ENCODE measurements at places on chromosomes 12 and 14. TPM values are rescaled to one million over a fixed set of nuclear protein-coding genes. Genes with fewer than 3 reads are reported as not detected.

CRADD gene
- 18.7 TPM for total RNA-seq

PPP1R36 gene
- total RNA-seq = 4.6 TPM

KRT75 gene
- total RNA-seq = not detected

SERPINA10 gene
- total RNA-seq = not detected

TDP1 gene
- 18.9 TPM for total RNA-seq

GRCh38 chr12:28563936-28564335, 373.7 kb downstream of the CCDC91 start:
- no peak for DNase-seq

DNA sequence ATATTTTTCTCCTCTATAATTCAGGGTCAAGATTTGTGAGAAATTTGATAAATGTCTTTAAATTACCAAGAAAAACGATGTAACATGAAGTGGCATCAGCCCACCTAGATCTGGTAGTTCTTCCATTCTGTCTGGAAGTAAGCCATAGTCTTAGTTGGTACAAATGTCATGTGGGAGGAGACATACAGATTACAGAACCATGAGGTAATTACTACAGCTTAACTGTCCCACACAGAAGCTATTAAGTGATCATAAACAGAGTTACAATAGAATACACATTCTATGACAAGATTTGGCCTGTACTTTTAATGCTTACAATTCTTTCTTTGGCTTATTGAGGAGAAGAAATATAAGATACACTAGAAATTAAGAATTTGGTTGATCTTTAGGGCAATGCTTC, 13.7 kb upstream of the SIX1 start:
- no peak for DNase-seq

- no peak for DNase-seq
Observed at GRCh38 chr12:28611115-28611435, 420.8 kb downstream of the CCDC91 start.

DNA sequence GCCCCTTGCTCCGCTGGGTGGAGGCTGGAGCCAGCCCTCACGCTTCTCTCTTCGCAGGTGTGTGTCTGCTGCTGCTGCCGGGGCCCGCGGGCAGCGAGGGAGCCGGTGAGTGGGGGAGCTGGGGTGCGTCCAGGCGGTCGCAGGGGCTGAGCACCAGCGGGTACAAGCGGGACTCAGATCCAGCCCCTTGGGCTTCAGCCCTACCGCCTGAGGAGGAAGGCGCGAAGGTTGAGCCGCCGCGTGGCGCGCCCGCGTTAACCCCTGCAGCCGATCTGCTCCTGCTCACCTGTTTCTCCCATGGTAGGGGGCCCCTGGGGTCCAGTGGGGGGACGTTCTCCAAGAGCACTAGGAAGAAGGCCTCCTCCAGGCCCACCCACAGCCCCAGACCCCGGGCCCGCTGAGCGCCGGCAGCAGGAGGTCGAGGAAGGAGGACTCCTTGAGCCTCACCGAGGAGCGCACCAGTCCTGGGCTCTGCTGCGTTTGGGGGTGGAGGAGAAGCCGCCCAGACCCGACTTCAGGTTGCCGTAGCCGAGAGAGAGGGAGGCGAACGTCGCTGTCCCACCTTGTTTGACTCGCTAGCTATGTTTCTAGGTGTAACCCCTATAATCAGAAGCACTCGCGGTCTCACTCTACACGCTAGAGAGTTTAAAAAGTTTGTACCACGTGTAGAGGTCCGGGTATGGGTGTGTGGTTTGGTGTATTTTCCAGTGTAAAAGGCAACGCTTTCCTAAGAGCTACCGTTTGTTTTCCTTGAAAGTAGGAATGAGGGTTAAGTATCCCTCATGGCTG, 834 bp downstream of the COCH start:
- no peak for DNase-seq

DNA sequence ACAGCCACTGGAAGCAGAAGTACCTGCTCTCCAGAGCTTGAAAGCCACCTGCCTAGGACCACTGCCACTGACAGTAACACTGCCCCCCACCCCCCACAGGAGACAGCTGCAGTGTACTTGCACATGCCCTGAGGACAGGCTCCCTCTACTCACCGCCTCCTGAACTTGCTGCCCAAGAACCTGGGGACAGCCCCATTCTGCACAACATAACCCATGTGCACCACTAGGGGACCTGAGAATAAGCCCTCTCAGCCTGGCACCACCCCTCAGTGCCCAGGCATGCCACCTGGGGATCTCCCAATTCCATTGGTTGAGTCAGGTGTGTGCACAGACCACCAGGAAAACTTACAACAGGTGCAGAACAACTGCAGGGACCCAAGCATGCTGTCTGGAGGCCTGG, 67.1 kb upstream of the KIF21A start:
- no peak for DNase-seq

DNA sequence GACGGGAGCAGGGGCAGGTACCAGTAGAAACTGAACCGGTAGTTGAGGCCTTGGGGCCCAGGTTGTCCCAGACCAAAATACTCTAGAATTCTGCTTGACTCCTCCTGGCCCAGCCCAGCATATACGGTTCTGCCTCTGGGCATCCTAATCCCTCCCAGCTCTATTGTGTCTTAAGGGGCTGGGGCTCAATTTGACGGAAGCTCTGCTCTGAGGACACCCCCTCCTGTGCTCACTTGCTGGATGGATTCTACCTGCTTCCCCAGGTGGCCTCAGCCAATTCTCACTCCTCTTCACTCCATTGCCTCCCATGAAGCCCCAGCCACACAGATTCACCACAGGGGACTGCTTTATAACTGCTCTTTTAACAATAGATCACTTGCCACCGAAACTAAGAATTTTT, 219.5 kb upstream of the FKBP4 start:
- DNase-seq = no peak

- DNase-seq = no peak
Observed at GRCh38 chr12:39902821-39903220, 203.1 kb downstream of the SLC2A13 start.

DNA sequence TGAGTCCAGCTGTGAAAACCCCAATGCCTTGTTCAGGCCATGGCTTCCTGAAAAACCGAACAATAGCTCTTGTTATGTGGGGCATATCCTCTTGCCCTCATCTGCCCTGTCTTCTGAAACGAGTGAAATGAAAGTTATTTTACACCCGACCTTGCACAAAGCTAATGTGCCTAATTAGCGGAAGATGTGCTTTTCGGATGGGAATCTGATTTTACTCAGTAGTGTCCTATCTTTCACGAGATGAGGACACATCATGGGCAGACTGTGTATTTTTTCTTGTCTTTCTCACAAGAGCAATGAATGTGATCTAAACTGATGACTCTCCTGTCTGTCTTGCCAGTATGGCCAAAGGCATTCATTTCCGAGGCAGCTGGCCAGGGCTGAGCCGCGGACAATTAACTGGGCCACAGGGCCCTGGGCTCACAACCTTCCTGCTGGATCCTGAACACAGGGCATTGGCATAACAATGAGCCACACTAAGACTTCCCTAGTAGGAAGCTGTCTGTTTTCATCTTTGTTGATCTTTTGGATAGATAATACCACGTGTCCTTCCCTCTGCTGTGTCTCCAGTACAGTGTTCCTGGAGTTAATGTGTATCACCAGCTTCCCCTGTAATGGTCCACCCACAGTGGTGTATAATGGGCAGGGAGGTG, 86.0 kb upstream of the HIF1A start:
- no peak for DNase-seq

DNA sequence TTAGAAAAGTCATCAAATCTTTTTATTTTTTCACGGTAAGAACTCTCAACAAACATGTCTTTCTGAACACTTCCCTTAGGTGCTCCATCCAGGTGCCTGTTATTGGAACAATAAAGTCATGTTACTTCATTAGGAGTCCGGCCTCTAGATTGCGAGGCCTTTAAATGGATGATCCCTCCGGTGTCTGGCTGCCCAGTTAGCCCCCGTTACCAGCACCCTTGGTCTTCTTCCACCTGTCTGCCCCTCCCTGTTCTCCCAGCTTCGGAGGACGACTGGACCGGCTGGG, 593 bp upstream of the PA2G4 start:
- no peak for DNase-seq

DNA sequence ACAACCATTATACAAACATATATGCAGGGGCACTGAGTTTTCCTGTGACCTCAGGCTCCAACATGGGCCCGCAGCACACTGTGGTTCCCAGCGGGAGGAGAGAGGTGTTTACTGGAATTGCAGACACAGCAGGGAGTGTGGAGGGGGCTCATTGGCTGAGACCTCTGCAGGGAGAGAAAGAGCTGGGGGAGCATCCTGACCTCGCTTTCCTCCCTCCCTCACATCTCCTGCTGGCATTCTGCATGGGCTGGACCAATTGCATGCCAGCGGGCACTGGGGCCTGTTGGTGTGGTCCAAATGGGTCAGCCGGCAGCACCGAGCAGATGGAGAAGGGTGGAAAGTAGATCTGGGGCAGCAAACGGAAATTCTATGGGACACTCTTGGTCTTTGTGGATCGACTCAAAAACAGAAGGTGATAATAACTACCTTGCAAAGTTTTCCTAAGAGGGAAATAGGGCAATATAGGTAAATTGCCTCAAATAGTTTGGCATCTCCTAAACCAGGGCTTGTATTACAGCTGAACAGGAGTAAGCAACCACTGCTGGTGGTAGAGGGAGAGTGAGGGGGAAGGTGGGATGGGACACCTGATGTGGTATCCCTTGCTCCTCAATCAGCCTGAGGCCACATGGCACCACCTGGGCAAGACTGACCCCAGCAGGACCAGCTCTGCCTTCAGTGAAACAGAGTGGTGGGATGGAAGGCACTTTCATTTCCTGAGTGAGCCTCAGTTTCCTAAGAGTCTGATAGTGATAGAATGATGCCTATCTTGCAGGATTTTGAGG, 86.9 kb downstream of the NTF3 start:
- DNase-seq = no peak

GRCh38 chr12:109124878-109125648, 8.7 kb downstream of the ACACB start:
- no peak for DNase-seq

DNA sequence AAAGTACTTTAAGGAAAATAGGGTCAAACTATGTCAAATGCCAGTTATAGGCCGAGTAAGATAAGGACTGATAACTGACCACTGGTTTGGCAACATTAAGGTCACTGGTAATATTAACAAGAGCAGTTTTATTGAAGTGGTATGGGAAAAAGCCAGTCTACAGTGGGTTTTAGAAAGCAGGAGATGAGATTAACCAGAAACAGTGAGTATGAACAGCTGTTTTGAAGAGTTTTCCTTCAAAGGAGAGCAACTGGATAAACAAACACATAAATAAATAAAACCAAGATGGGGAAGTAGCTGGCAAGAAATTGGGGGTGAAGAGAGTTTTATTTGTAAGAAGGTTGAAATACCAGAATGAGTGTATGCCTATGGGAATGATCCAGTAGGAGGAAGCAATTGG, 30.3 kb downstream of the KITLG start:
- no peak for DNase-seq

DNA sequence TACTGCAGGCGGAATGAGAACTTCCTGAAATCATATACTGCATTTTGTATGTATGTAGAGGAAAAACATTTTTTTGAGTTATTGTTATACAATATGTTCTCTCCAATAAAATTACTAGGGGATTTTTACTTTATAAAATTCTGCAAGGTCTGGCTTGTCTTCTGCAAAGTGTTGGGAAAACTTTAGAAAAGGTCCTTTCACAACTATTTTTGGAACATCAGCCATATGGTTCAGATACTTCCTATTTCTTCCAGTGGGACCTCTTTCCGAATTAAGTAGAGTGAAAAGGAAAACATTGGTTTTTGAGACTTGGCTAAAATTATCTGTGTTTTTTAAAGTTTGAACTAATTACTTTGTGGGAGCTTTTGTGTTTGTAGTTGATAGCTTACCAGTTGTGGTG, 52.7 kb downstream of the DAAM1 start:
- DNase-seq = no peak

Data from ureter (tissue), 1 donor.